H54 (cell line): ENCODE measurements at places on chromosomes 3 and 15.

DNA sequence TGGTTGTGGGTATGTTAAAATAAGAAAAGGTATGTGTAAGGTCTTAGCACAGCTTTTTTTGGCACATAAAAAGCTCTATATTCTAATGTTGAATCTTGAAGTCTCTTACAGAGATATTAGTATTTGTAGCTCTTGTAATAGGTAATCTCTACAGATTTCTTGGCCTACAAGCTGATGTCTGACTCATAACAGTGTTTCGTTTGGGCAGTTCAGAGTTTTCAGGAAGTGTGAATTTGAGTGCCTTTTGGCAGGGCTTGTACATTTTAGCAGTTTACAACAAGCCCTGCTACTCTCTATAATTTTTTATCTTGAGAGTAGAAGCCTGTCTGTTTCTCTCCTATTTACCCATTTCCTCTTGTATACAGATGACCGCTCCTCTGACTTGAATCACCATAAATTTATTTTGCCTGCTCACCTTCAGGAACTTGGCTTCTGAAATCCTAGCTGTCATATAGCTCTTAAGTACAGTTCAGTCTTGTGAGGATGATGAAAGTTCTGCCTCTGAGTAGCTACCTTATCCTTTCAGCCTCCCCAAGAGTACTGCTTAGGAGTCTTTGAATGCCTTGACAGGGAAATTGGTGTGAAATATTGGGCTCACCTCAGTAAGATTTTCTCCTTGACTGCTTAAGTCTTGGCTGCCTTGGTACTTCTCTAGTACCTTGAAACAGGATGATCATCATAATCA, 419.9 kb upstream of the RARB start:
- DNase-seq: no peak

DNA sequence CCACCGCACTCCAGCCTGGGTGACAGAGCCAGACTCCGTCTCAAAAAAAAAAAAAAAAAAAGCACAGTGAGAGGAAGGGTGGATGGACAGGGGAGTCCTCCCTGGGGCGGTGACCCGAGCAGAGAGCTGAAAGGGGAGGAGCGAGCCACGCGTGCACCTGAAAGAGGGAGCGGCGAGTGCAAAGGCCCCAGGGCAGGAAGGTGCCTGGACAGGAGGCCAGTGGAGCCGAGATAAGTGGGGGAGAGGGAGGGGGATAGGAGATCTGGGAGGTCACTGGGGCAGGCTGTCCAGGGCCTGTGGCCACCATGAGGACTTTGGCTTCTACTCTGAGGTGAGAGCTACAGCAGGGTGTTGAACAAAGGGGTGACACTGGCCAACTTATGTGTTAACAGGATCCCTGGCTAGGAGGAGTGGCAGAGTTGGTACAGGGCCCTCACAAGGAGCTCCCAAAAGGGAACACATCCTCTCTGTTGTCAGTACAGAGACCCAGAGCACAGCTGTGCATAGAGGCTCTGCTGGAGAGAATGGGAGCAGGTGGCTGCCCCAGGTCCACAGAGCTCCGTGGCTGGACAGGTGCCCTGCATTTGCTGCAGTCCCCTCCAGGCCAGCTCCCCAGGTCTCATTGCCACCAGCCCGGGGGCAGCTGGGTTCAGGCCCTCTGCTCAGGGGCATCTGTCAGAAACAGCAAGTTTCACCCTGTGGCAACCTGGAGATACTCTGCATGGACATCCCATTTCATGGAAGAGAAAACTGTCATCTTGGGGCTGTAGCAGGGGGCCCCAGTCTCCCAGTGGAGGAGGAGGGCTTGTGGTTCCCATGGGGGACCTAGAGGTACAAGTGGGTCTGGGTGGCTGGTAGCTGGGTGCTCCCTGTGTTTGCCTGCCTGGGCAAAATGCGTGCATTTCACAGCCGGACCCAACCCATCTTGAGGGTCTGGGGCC, 28.5 kb downstream of the FBLN2 start:
- DNase-seq: no peak

GRCh38 chr3:186417791-186418190, 55.8 kb upstream of the DGKG start:
- DNase-seq: peak; percentile 48

- DNase-seq: no peak
Observed at GRCh38 chr15:48858401-48858800, 19.5 kb upstream of the EID1 start.

GRCh38 chr3:129621626-129622225, 15.2 kb upstream of the PLXND1 start:
- DNase-seq: no peak

DNA sequence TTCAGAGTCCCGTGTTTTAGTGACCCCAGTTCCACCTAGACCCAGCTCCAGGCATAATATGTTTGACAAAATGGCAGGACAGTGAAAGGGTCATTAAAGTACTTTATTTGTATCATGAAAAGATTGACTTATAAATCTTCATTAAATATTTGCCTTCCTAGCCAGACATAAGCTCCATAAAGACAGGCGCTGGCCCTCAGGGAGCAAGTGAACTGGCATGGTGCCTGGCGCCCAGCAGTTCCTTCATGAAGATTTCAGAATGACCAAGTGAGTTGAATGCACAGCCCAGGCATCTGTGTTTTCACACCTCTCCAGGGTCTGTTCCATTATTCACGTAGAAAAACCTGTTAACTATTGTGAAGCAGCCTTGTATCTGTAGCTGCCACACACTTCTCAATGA, 166.2 kb downstream of the GAP43 start:
- no peak for DNase-seq

GRCh38 chr3:99949956-99950670, 132.5 kb downstream of the CMSS1 start:
- DNase-seq: no peak

DNA sequence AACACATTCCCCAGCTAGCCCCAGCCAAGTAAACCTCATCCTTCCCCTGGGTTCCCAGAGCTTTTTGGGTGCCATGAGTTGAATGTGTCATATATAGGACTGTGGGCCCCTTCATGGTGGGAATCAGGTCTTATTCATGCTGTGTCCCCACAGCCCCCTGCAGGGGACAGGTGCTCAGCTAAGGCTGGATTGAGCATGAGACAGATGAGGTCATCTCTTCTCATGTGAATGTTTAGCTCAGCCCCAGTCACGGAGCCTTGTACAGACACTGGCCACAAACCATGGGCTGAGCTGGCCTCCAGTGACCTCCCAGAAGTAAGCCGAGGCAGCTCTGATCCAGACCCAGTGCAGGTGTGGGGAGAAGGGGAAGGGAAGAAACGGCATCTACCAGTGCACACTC, 70.7 kb downstream of the C3orf70 start:
- DNase-seq: no peak
